T-helper 22 cell (primary cell): ENCODE measurements at places on chromosomes 13 and 19.
A peak's percentile ranks its signal among the peaks of the same experiment; 100 is the strongest.

GRCh38 chr19:16199275-16199932, 1.7 kb downstream of the AP1M1 start:
- no peak for DNase-seq

DNA sequence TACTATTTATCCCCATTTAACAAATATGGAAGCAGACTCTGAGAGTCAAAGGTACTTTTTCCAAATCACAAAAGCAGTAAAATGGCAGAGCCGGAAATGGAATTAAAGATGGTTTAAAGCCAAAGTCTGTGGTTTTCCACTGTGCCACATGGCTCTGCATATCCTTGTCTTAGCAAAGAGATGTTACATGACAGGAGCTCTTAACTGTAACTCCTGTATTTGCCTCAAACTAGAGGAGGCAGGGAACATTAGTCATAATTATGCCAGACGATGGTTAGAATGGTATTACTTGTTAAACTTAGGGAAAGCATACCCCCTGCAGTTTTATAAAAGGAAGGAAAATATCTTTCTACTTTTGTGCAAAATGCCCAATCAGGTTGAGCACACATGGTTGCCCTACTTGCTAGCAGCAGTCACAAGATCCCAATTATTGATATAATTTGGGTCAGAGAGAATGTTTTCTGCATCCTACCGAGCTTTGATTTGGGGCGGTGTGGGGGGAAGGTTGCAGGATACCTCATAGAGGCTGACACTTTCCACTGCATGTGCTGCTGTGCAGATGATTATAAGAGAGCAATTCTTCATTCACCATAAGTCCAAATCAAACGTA, 42.0 kb upstream of the MAB21L1 start:
- DNase-seq = no peak

DNA sequence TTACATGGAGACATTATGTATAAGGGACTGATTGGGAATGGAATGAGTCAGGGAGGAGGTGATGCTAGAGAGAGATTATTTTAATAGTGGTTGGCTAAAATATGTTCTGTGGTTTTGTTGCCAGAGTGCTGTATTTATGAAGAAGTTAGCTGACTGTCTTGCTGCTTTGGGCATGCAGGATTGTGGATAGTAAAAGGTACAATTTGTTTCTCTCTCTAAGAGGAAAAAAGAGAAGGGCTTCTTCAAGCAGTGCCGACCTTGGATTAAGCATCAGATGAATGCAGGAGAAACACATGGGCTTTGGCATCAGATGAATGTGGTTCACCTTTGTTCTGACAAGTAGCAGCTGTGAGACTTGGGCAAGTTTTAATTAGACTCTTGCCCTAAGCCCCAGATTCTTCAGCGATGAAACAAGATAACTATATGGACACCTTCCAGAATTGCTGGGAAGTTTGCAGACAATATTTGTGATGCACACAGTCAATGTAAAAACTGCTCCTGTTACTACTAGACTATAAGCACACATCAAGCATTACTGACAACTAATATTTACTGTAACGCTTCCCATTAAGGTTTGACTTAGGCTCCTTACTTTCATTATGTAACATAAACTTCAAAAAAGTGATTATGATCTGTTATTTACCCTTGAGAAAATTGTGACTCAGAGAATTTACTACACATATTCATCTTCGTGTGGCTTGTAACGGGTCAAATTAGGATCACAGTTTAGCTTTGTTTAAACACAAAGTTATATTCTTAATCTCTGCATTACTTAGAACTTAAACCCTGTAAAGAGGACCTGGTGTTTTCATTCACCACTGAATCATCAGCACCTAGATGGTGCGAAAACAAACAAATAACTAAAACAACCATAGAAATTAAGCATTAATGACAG, 824.0 kb downstream of the PCDH9 start:
- DNase-seq = no peak

DNA sequence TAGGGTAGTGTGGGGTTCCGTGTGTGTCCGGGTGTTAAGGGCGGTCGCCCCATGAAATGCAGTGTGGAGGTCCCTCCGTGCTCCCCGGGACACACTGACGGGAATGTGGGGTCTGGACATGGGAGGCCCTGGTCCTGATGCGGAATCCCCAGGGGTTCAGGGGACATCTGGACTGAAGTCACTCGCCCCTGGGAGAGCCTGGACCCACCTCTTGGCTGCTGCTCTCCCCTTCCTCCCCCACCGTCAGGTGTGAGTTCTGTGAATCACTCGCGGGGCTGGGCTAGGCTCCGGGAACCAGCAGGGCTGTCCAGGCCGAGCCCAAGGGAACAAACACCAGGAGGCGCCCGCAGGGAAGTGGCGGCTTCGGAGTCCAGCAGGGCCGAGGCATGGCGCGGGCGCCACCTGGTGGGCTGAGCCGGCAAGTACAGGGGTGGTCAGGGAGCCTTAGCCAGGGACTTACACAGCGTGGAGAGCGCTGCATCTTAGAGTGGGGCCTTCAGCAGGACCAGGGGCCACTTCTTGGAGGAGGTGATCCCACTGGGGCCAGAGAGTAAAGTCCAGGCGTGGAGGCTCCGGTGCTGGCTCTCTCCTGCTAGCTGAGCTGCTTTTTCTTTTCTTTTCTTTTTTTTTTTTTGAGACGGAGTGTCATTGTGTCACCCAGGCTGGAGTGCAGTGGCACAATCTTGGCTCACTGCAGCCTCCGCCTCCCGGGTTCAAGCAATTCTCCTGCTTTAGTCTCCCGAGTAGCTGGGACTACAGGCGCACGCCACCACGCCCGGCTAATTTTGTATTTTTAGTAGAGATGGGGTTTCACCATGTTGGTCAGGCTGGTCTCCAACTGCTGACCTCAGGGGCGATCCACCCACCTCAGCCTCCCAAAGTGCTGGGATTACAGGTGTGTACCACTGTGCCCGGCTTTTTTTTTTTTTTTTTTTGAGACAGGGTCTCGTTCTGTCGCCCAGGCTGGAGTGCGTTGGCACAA, 20.1 kb downstream of the WTIP start:
- DNase-seq = peak; percentile 44

DNA sequence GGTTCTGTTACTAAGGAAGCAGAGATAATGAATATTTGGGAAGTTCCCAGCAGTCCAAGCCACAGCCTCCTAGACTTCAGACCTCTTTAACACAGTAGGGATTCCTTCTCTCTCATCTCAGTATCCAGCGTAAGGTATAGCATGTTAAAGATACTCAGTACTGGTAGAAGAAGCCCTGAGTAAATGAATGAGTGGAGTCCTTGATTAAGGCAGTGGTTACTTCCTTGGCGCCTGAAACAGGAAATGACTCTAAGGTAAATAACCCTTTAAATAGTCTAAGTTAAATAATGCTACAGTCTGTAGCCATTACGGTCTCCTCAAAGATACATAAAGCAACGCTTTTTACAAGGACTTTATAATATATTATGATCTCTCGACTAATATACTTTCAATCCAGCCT, 650.8 kb upstream of the MIR17HG start:
- DNase-seq = no peak

DNA sequence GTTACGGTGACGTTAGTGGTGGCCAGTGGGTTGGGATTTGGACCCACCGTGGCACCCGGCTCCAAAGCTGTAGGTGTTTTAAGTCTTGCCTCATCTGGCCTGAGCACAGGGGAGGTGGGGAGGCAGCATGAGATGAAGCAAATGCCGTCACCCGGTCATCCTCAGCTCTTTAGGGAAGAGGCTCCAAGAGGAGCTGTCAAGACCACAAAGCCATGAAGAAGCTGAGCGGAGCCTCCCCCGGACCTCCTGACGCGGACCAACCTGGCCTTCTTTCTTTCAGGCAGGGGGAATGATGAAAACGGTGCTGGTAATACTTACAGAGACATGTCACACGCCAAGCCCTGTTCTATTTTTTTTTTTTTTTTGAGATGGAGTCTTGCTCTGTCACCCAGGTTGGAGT, 7.4 kb downstream of the ACTMAP start:
- no peak for DNase-seq

- no peak for DNase-seq
Observed at GRCh38 chr13:94661406-94661805, 50.9 kb downstream of the SOX21 start.

- no peak for DNase-seq
Observed at GRCh38 chr13:32036757-32037156, 5.2 kb downstream of the FRY start.

- DNase-seq = no peak
Observed at GRCh38 chr19:32232449-32232848, 113.0 kb upstream of the ZNF507 start.

- no peak for DNase-seq
Observed at GRCh38 chr13:114067381-114067885, 65.0 kb downstream of the RASA3 start.

DNA sequence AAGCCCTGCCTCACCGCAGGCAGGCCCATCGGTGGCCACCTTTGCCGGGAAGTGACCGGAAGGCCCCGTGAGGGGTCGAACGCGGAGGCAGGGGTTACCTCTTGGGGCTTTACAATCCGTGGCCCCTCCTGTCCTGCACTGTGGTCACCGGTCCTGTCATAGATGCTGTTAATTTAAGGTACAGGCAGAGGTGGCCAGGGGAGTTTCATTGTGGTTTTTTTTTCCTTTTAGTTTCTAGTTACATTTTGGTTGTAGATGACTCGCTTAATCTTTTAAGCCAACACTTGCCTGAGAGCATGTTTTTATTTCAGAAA, 13.1 kb downstream of the COMP start:
- no peak for DNase-seq

- no peak for DNase-seq
Observed at GRCh38 chr13:109331898-109332297, 454.5 kb downstream of the IRS2 start.

DNA sequence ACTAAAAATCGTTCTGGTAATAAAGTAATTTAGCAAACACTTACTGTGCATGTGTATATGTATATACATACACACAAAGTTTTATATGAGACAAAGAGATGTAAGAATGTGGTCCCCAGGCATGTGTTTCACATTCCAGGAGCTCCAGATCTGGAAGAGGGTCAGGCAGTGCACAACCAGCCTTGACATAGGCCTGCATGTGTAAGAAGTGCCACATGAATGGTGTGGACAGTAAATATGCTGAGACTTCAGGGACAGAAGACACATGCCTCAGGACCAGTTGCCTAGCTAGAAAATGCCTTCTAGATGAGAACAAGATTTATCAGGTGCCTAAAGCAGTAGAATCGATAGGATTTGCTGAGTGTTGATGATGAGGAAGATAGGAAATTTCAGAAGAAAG, 76.4 kb downstream of the FRY start:
- DNase-seq = no peak

DNA sequence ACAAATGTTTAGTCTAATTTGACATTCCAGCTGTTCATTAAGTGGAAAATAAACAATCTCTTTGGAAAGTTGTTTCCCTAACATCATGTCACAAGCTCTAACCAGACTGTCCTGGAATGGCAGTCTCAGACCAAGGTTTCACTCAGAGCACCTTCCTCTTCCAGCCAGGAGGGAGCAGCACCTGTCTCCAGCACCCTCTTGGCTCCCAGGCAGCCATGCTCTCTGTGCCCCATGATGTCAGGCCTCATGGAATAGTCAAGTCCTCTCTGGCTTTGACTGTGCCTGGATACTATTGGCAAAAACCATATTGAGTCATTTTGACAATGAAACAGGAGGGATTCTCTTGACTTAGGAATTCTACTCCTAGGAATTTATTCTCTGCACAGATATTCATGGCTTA, 171.4 kb downstream of the OXGR1 start:
- DNase-seq = no peak

DNA sequence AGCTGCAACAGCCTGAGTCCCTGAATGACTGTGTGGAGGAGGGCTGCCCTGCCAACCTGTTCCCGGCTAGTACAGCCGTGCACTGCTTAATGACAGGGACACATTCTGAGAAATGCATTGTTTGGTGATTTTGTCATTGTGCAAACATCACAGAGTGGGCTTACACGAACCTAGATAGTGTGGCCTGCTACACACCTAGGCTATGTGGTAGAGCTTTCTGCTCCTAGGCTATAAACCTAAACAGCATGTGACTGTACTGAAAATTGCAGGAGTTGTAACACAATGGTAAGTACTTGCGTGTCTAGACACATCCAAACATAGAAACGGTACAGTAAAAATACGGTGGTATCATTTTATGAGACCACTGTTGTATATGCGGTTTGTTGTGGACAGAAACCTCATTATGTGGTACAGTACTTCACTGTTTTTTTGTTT, 35.0 kb downstream of the VASP start:
- DNase-seq = no peak

DNA sequence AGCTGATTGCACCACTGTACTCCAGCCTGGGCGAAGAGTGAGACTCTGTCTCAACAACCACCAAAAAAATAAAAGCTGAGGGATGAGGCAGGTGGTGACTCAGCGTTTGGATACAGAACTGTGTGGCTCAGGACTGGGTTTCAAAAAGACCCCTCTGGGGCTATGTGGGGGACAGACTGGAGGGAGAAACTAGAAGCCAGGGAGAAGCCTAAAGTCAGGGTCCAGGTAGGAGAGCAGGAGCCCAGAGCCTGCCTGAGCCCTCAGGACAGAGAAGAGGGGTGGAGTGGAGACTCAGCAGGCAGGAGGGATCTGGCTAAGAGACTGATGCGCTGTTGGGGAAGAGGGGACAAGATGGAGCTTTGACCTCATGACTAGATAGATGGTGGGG, 1.8 kb upstream of the CD37 start:
- no peak for DNase-seq

GRCh38 chr13:97212601-97213040, 9.5 kb upstream of the MBNL2 start:
- DNase-seq = no peak

GRCh38 chr13:42327725-42328124, 55.8 kb downstream of the AKAP11 start:
- DNase-seq = no peak

DNA sequence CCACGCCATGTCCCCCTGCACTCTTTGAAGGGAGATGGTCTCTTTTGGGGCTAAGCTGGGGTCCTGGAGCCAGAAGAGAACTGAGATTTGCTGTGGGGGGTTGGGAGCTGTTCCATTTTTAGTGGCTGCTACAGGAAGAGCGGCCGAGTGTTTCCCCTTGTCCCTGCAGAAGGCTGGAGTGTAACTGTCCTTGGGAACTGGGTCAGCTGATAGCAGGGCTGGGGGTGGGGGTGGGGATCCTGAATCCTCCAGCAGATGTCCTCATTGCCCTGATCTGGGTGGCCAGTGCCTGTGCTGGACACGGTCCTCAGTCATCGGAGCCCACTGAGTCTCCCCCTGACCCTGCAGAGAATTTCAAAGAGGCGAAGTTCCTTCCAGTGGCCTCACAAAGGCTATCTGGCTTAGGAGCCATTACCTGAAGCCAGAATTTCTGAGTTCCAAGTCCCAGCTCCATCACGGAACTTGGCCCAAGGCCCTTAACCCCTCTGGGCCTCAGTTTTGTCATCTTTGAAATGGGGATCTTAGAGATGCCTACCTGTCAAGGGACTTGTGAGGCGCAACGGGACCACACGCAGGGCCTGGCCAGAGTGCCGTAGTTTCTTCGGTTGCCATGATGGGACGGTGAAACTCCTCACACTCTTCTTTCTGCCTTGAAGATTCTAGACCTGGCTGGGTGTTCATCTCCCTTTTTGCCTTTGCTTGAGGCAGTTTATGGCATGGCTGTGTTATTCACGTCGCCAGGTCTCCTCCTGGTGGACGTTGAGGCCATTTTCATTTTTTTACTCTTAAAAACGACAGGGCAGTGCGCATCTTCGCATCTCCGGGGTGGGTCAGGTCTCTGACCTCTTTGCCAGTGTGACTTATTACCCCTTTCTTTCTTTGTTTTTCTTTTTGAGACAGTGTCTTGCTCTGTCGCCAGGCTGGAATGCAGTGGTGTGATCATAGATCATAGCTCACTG, 51.9 kb downstream of the DNM2 start:
- DNase-seq = no peak
